Esophagus mucosa (tissue), 1 donor: ENCODE measurements at places on chromosomes 6 and 20. TPM values are rescaled to one million over a fixed set of nuclear protein-coding genes. Genes with fewer than 3 reads are reported as not detected.
A peak's percentile ranks its signal among the peaks of the same experiment; 100 is the strongest.

The PXDC1 gene
- total RNA-seq = 7.2 TPM

The RIPOR2 gene
- total RNA-seq = 2.1 TPM

The SIRPG gene
- total RNA-seq = 0.60 TPM

The SPATS1 gene
- not detected for total RNA-seq

The PRR18 gene
- total RNA-seq = 0.04 TPM

GRCh38 chr6:98560418-98560817, 274.0 kb upstream of the POU3F2 start:
- no peak for ATAC-seq

- peak; percentile 6 for ATAC-seq
Measured at GRCh38 chr20:44516491-44516890, 5.4 kb downstream of the SERINC3 start.

DNA sequence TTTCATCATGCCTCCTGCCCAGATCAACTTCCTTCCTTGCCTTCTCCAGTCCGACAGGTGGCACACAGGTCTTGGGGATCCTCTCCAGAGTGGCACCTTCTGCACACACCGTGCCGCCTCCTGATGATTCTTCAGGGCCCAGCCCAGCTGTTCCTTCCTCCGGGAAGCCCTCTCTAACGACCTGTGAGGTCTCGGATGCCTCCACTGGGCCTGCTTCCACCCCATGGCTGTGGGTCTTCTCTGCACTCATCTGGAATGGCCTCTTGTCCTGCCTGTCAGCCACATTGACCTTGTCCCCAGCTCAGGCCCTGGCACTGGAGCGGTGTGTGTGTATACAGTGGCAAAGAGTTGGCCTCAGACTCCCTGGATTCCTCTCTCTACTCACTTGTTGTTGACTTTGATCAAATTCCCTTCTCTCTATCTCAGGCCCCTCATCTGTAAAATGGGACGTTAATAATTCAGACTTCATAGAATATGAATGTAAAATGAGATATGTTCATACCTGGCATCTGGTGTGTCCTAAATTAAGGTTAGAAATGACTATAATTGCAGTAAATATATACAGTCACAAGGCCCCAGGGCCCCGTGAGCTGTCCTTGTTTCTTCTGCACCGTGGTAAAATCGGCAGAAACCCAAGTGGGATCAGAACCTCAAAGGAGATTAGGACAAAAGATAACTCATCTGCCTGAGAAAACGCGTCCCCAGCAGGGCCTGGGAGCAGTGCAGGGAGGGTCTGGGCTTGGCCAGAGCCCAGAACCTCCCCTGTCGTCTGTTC, 1.5 kb downstream of the FAM210B start:
- ATAC-seq = peak; percentile 26

GRCh38 chr20:38680500-38681306, 43.6 kb upstream of the SLC32A1 start:
- ATAC-seq = no peak

GRCh38 chr6:105282631-105283585, 103.1 kb upstream of the POPDC3 start:
- ATAC-seq = no peak

DNA sequence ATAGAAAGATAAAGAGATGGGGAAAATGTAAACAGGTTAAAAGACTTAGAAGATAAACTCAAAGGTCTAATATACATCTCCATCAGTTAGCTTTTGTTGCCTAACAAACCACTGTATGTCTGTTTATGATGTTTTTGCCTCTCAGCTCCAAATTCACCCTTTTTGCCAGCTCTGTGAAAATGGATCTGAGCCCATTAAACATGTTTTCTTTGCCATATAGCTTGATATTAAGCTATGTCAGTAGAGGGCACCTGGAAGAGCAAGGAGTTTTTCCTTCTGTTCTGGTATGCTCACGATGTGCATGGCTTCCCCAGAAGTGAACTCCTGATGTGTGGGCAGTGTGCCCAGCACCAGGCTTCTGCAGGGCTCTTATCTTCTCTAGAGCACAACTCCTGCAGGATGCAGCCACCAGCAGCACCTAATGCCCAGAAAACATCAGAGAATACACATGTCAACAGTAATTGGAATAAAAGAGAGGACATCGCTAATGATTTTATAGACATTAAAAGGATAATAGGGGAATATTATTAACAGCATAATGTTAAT, 14.6 kb upstream of the SNX9 start:
- no peak for ATAC-seq

GRCh38 chr6:107819217-107819616, 4.9 kb downstream of the SCML4 start:
- no peak for ATAC-seq

- no peak for ATAC-seq
Measured at GRCh38 chr6:22366214-22366613, 69.4 kb upstream of the PRL start.

GRCh38 chr20:2125474-2126112, 24.0 kb downstream of the STK35 start:
- ATAC-seq = no peak
